ENCODE measurements at places on chromosomes 1 and 21. TPM values are rescaled to one million over a fixed set of nuclear protein-coding genes. Genes with fewer than 3 reads are reported as not detected.

The LCE6A gene
- polyA plus RNA-seq: not detected

DNA sequence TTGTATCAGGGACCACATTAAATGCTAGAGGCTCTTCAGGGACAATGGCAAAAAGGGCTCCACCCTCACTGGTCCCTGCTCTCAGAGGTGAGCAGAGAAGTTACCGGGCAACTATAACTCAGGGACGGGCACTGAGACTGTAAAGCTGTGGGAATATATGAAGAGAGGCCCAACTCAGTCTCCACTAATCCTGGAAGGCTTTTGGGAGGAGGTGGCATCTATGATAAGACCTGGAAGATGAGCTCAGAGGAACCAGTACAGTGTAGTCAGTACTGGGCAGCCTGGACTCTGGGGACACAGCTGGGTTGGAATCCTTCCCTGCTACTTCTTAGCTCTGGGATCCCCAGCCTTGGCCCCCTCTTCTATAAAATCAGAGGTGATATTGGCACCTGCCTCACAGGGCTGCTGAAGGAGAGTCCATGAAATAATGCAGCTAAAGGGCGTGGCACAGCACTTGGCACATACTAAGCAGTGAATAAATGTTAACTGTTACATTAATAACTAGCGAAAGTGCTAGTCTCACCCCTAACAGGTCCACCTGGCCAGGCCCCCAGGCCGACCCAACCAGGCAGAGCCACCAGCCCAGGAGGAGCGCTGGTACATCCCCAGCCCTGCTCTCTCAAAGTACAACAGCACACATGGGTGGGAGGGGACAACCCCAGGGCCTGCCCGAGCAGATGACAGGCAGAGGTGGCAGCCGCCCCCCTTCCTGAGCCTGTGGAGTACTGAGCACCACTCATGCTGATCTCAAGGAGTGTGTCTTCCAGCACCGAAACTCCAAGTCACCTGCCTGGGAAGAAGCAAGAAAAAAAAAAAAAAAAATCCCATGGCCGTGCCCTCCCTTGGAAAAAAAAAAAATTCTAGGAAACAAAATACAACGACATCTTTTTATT is 62.7 kb downstream of the CASZ1 start:
- no peak for DNase-seq

The ARL8A gene
- 33.9 TPM for polyA plus RNA-seq

The CYP4A22 gene
- polyA plus RNA-seq: not detected

GRCh38 chr1:67004176-67004575 is 49.8 kb downstream of the SLC35D1 start:
- DNase-seq: no peak

The AGT gene
- polyA plus RNA-seq: 0.16 TPM

The GJA5 gene
- polyA plus RNA-seq: 1.9 TPM

GRCh38 chr1:18341291-18342069 is 139.2 kb upstream of the KLHDC7A start:
- DNase-seq: no peak

The TSPAN1 gene
- polyA plus RNA-seq: 0.38 TPM

- DNase-seq: no peak
These were observed 6.9 kb upstream of the NUAK2 start for GRCh38 chr1:205328476-205328875.

GRCh38 chr1:116122955-116123757 is 12.0 kb downstream of the MAB21L3 start:
- peak; percentile 97 for DNase-seq

- no peak for DNase-seq
These were observed 529.6 kb downstream of the ADGRL2 start for GRCh38 chr1:82330330-82330729.

GRCh38 chr1:92804721-92805201 is 19.9 kb upstream of the EVI5 start:
- peak; percentile 88 for DNase-seq

DNA sequence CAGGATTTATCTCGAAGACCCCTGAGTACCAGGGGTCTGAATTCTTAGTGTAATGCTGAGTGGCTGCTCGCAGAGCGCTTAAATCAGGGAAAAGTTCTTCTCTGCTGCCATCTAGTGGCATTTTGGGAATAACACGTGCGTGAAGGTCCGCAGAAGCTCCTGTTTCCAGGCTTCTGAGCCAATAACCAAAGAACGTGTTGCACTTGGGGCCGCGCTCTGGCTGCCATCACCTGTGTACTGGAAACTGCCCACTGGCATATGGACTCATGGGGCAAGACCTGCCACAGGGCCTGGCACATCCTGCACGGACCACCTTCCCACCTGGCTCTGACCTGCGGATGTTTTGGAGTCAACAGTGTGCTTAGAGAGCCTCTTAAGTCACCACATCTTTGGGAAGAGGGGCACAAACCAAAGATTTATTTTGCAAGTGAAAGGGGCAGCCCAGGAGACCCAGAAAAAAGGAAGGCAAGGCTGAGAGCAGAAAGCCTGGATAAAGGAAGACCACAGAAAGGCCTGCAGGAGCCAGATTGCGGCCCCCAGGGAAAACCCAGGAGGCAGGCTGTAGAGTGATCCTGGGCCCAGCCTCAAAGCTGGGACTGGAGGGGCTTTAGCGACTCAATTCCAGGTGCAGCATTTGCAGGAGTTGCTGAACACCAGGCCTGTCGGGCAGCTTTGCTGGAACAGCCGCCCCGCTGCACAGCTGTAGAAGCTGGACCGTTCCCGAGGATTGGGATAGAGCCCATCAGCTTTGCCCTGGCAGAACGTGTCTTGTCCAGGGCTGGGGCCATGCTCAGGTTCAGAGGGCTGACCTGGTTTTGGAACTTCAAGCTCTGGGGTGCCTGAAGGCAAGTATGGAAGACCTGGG is 13.0 kb downstream of the CHIT1 start:
- peak; percentile 71 for DNase-seq
